ENCODE measurements at places on chromosomes 2 and 18.
A peak's percentile ranks its signal among the peaks of the same experiment; 100 is the strongest.

GRCh38 chr2:235639428-235639773, 145.6 kb downstream of the AGAP1 start:
- DNase-seq, result peak; percentile 89

DNA sequence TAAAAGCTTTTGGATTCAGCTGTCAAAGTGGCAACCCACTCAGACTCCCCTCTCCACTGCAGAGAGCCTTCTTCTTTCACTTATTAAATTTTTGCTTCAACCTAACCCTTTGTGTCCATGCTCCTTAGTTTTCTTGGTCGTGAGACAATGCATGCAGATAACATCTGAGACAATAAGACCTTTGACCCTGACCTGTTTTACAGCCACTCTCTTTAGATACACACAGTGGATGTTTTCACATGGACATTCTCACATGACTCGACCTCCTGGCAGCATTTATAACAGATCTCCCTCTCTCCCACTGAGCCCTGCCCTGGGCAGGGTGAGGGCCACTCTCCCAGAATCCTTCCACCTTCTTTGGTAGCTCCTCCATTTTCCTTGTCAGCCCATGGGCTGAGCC, 30.4 kb upstream of the IL36G start:
- DNase-seq, result no peak

DNA sequence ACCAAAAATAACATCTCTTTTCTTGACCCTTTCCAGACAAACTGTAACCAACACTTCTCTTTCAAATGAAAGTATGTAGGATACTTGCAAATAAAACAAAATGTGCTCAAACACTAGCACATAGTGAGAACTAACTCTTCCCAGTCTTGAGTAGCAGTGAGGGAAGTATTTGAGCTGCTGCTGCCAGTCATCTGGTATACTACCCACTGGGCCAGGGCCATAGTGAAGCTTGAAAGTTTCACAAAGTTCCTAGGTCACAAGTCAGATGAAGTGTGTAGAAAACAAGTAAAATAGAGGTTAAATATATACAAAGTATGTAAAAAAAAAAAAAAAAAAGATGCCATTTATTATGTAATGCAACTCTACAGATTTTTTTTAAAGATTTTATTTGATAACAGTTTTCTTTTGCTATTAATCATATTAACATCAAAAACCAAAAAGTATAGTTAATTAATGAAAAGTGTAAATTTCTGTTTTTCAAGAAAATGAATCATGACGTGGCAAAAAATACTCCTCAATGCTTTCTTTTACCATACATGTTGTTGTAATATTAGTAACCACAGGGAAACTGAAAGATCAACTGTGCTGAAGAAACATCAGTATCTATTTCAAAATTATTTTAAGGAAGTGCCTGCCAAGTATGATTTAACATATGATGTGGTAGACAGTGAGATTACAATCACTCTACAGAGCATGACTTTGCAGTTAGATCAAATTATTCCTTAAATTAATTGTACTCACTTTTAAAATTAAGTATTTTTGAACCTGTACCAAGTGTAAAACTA, 21.6 kb upstream of the TRIB2 start:
- DNase-seq, result peak; percentile 53

- no peak for DNase-seq
These were observed 15.7 kb downstream of the C1QL2 start for GRCh38 chr2:119142824-119143223.

DNA sequence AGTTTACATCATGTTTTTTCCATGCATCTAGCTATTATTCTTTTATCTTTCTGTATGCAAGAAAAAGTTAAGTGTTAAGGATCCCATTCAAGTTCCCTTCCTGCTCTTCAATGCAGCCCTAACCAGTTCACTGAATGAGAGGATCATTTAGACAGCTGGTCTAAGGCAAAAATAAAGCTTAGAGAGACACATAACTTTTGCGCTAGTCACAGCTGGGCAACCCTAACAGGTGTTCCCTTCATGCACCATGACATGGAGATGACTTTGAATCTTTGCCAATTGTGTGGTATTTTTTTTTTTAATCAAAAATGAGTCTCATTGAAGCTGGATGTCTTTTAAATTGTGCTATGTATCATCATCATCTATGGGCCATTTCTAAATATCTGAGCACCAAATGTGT, 393.8 kb upstream of the CYRIA start:
- no peak for DNase-seq

GRCh38 chr2:161177969-161178368, 17.7 kb downstream of the TANK start:
- DNase-seq, result peak; percentile 24

DNA sequence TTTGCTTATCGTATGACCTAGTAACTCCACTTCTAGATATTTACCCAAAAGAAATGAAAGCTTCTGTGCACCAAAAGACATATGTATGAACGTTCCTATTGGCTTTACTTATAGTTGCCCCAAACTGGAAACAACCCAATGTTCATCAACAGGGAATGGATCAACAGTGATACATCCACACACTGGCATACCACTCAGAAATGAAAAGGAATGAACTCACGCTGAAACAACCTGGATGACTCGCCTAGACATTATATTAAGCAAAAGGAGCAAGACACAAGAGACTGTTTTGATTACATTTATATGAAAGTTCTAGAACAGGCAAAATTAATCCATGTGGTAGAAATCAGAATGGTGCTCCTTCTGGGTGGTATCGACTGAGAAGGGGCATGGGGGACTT, 18.9 kb downstream of the ADRA2B start:
- DNase-seq, result no peak

DNA sequence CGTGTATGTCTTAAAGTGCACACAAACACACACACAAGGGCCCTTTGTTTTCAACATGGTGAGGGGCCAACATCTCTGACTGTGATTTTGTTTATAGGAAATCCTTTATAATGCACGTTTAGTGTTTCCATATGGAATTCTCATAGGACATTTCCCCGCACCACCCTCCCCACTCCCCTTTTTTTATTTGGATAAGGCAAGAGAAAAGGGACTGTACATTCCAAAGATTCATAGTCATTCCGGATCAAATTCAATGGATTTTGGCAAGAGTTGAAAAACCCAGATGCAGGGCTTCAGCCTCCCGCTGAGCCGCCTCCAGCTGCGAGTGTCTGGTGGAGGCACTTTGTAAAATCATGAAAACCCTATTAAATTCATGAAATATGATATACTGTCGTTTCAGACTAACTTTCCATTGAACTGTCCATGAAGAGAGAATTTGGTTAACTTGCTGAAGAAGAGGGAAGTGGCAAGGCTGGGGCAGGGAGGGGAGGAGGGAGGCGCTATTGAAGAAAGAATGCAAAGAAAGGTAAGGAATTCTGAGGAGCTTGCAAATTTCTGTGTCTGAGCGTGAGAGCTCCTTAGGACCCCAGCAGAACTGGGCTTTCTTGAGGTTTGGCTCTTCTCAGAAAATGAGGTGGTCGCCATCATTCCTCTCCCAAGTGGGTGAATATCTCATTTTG, 25.8 kb upstream of the SLC14A2 start:
- peak; percentile 72 for DNase-seq

- DNase-seq, result no peak
These were observed 1.2 kb downstream of the COA5 start for GRCh38 chr2:98607104-98607503.

- no peak for DNase-seq
These were observed 524.6 kb upstream of the SETBP1 start for GRCh38 chr18:44156126-44156525.

GRCh38 chr2:110714452-110715224, 17.7 kb upstream of the ACOXL start:
- DNase-seq, result no peak

- DNase-seq, result no peak
These were observed 254.0 kb downstream of the MEIS1 start for GRCh38 chr2:66688951-66689350.

DNA sequence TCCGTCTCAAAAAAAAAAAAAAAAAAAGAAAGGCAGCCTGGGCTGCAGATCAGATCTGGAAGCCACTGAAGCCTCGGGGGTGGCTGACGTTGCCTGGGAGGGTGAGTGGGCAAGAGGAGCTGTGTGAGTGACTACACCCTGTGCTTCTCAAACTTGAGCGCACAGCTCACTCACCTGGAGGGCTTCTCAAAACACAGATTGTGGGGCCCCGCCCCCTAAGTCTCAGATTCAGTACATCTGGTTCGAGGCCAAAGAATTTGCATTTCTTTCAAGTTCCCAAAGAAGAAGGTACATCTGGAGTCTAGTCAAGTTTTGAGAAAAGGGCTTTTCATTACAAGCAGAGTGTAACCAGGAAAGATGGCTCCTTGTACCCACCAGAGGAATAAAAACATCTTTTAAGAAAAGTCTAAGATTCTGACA, 97.7 kb upstream of the CAB39 start:
- DNase-seq, result no peak

GRCh38 chr2:126766969-126767296, 111.0 kb downstream of the GYPC start:
- DNase-seq, result no peak

- peak; percentile 63 for DNase-seq
These were observed 203.8 kb downstream of the RDH14 start for GRCh38 chr2:18356676-18357075.

GRCh38 chr18:28045176-28045810, 131.6 kb downstream of the CDH2 start:
- DNase-seq, result peak; percentile 85

GRCh38 chr2:24512831-24513230, 21.8 kb downstream of the NCOA1 start:
- DNase-seq, result peak; percentile 36

- no peak for DNase-seq
These were observed 351.4 kb upstream of the HS6ST1 start for GRCh38 chr2:128670066-128670465.

GRCh38 chr18:52339891-52340371, at the start of gene DCC:
Gene DCC (plus strand): TSS chr18:52340197. CDS start chr18:52340788, 591 bp downstream.
- DNase-seq, result peak; percentile 9

DNA sequence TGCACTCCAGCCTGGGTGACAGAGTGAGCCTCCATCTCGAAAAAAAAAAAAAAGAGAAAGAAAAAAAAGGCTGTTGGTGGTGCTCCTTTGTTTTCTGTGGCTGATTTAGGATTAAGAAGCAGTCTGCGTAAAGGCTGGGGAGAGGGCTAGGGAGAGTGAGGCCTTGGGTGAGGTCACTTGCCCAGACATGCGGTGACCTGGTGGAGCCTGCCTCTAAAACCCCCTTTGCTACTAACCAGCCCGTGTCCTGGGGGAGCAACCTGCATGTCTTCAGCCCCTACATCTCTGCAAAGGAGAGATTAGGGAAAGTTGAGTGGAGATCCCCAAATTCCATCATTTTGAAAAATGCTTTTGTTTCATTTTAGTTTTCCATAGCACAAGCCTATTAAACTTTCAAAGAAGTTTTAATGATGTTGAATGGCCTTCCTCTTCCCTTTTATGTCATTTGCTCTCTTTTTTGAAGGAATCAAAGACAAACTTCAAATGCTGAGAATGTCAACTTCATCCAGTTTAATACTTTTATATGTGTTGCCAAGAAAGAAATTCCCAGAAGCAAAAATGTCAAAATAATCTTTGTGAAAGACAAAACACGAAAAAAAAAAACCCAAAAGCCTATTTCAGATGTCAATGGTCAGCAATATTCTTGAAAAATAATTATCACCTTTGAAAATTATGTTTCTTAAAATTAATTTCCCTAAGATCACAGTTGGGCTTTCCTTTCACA, 38.9 kb upstream of the RALBP1 start:
- DNase-seq, result no peak

DNA sequence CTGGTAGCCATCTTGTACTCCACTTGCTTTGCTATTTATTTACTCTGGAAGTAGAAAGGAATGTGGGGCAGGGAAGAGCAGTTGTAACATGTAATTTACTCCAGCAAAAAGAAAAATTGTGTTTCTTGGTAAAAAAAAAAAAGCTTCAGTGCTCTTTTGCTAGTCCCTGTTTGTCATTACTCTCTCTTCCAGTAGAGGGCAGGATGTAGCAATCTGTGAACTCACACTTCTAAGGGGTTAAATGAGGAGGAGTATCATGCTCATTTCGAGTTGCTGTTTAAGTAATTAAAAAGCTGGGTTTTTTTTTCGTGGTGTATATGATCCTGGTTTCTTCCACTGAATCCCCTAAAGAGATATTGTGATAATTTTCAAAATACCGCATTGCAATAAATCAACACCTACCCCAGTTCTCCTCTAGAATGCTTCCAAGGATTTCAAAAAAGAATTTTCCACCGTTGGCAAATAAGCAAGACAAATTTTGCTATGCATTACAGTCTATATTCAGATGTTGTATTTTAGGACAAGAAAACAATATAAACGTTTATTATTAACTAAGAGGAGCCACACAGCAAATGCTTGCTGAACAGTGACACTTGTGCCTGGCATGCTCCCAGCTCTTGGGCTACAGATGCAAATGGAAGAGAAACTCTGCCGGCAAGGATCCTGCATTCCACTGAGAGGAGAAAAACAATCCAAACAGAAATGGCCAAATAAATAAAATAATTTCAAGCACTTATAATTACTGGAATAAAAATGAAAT, 261.6 kb downstream of the ASXL3 start:
- DNase-seq, result peak; percentile 48

DNA sequence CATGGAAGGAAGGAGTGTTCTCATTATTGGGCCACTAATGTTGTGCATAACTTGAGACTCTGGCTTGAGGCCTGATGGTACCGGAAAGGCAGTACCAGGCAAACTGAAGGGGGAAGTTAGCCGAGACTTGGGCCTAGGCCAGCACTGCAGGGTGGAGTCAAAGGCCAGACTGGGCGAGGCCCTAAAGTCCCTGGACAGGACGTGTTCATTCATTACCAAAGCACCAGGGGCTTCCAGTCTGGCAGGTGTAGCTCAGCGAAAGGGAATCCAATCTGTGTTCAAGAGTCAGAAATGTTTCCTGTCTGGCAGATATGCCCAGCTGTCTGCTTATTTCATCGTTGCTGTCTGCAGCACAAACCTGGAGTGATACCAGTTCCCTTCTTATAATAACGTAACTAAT, 4.7 kb upstream of the ITSN2 start:
- DNase-seq, result peak; percentile 11

GRCh38 chr2:58571181-58571852, 330.2 kb upstream of the FANCL start:
- DNase-seq, result peak; percentile 80

DNA sequence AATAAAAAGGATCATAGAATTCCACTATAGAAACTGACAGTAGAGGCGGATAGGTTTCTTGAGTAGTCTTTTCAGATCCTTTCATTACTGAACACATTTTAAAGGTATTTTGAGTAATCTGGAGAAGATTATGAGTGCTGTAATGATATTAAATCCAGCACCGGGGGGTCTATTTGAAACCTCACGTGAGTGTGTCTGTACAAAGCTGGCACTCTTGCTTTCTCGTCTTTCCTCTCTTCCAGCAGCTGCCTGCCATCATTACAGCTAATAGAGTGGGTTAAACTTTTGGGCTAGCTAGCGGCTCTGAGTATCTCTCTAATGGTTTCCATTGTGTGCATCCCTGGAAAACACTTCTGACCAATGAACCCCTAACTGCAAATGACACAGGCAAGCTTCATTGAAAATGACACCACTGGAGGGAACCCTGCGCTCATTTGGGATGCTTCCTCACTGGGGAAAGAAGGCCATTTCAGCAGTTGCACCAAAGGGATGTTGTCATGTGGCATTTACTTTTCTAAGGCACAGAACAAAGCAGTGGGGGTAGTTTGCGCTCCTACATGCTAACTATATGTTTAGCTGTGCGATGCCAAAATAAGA, 101.0 kb downstream of the HRH4 start:
- DNase-seq, result no peak

GRCh38 chr2:78353168-78353567, 672.3 kb upstream of the REG3G start:
- no peak for DNase-seq

Measured in iris pigment epithelial cell (primary cell).